Amygdala (tissue), 56 donors: ENCODE measurements at places on chromosomes 12 and 14.

- no peak for DNase-seq
These were observed 231.7 kb upstream of the PRKD1 start for GRCh38 chr14:30159374-30159773.

- DNase-seq = no peak
These were observed 54.5 kb downstream of the VCPKMT start for GRCh38 chr14:50061664-50062437.

GRCh38 chr12:19893514-19893913, 454.2 kb downstream of the AEBP2 start:
- DNase-seq = no peak

DNA sequence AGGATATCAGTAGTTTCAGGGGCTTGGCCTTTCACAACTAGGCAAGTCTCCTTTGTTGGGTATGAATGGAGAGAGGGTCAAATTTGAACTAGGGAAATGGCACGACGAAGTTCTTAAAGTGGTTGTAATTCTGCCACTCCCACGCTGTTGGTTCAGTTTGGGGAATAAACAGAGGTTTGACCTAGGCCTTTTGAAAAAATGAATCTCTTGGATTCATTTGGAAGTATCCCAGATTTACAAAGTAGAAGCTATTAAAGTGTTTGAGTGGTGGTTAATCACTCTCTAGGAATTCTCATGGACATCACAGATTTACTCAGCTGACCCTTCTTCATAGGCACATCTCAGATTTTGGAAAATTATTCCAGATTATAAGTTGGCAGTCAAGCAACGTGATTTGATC, 14.8 kb downstream of the BATF start:
- DNase-seq = no peak

DNA sequence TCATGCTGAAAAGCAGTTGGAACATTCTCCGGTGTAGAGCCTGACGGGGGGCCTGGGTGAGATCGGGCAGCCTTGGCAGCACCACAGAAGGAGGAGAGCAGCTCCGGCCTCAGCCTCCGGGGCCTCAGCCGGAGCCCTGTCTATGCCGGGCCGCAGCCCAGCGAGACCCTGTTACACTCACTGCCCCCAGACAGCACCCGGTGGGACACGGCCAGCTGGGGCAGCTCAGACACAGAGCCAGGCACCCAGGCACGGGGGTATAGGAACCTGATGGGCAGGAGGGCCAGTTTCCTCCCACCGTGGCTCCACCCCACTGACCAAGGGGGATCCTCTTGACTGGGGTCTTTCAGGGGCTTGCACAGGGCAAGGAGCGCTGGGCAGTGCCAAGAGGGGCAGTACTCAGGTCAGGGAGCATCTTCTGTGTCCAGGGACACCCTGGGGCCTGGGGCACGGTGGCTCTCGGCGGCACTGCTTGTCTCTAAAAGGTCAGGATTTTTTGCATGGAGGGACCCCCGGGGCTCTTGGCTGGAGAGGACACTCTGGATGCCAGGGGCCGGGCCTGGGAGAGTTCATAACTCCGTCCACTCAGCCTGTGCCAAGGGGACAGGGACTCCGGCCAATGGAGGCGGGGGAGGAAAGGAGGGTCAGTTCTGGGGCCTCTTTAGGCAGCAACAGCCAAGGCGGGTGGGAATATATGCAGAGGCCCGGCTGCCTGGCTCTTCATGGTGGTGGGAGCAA, 9.4 kb downstream of the INF2 start:
- DNase-seq = no peak

DNA sequence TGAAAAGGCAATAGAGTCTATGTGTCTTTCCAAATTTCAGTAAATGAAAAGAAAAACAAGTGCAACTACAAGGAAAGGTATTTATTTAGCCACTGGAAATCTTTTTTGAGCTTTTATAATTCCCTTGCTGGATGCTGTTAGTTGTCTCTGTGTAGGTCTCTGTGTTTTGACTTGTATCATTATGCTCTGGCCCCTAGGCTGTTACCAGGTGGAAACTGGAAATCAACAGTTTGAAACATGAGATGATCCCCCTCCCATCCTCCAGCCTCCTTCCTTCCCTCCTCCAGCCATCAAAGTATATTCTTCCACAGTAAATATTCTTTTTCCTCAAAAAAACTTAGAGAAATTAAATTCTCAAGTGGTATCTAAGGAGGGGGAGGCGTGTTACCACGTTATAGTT, 934 bp upstream of the DCN start:
- DNase-seq = no peak

DNA sequence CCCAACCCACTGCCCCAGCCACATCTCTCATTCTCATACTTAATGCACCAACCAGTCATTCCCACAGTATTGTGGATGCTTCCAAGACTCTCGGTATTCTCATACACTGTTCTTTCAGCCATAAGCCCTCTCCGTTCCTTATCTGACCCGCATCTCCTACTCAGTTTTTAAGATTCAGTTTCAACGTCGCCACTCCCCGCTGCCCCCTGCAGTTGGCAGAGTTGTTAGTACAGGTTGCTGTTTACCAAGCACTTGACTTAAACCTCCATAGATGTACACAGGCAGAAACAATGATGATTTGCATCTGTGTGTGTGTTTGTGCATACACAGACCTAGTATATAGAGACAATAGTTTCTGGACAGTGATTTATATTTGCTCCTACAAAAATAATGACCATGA, 40.2 kb downstream of the PAH start:
- no peak for DNase-seq

DNA sequence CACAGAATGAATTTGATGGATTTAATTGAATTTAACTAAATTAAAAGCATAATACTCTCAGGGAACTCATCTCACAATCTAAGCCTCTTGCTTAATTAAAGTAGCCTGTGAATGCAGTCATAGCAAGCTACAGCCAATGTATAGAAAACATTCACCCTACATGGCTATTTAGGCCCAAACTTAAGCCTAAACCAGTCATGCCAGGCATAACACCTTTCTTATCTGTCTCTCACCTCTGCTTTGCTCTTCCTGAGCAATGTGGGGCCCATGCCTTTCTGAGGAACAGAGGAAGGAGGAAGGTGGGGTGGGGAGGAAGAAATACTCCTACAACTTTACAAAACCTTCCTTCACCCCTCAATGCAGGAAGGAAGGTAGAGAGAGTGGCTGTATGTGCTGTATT, 29.1 kb downstream of the IFNG-AS1 start:
- DNase-seq = no peak

DNA sequence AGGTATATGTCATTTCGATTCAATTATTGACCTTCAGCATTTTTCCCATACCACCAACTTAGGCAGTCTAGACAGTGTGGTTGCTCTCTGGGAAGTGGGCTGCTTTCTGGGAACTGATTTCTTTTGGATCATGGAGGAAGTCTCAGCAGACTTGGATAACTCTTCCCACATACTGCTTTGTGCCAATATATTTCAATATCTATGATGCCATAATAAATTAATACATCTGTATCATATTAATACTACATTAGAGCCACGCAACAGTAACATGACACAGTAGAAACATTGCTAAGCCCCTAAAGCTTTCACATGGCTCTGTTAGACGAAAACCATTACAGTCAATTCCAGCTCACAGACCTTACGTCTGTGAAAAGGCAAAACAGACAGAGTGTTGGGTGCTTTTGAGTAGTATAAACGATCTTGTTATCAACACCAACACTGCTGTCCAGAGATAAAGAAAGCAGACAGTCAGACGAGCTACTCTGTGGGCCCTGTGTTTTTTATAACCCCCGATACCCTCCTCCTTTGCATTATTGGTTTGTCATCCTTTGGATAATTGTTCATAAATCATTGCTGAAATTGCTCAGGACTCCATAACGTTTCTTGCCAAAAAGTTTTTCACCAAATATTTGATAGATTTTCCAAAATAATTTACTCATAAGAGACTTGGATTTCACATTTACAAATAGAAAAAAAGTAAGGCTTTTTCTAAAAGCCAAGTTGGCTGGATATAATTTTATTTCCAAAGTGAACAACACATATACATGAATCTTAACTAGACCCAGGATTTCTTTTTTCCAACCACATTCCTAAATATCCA, 439.7 kb downstream of the ADAMTS20 start:
- no peak for DNase-seq

DNA sequence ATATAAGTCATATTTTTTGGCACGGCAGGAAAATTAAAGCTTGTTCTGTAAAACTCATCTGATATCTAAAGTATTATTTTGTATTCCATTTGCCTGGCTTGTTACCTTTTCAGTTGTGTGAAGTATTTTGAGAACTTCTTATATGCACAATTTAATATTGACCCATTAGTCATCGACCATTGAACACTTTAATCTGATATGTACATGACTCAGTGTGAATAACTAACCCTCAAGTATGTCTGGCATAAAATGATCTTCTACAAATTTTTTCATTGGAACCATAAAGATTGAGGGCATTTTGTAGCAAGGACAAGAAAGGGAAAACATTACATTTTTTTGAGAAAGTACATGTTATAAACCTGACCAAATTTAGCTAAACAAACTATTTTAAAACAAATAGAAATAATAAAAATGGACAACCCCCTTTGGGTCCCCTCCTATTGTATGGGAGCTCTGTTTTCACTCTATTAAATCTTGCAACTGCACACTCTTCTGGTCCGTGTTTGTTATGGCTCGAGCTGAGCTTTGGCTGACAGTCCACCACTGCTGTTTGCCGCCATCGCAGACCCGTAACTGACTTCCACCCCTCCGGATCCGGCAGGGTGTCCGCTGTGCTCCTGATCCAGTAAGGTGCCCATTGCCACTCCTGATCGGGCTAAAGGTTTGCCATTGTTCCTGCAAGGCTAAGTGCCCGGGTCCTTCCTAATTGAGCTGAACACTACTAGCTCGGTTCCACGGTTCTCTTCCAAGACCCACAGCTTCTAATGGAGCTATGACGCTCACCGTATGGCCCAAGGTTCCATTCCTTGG, 118.8 kb downstream of the SLC6A15 start:
- DNase-seq = no peak

GRCh38 chr14:71952381-71953363, 20.4 kb downstream of the RGS6 start:
- no peak for DNase-seq

GRCh38 chr12:115313929-115314328, 630.0 kb upstream of the TBX3 start:
- DNase-seq = no peak

DNA sequence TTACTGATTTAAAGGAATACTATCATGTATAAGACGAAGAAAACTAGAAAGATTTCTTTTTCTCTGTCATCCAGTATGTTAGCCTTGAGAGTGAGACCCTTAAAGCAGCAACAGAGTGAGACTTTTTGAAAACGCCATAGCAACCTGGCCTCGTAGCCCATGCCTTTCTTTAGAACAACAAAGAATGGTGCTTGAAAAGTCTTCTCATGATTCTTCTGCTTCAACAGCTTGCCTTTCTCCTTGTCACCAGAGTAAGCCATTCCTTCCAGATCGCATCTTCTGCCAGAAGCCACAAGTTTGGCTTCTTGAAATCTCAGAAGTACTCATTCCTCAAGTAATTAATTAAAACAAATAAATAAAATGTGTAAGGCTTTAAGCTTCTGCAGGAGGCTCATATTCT, 109.3 kb downstream of the PDE3A start:
- no peak for DNase-seq

- no peak for DNase-seq
These were observed 9.7 kb downstream of the MPHOSPH9 start for GRCh38 chr12:123223241-123223668.

GRCh38 chr14:95064256-95064655, 93.1 kb downstream of the DICER1 start:
- DNase-seq = no peak

DNA sequence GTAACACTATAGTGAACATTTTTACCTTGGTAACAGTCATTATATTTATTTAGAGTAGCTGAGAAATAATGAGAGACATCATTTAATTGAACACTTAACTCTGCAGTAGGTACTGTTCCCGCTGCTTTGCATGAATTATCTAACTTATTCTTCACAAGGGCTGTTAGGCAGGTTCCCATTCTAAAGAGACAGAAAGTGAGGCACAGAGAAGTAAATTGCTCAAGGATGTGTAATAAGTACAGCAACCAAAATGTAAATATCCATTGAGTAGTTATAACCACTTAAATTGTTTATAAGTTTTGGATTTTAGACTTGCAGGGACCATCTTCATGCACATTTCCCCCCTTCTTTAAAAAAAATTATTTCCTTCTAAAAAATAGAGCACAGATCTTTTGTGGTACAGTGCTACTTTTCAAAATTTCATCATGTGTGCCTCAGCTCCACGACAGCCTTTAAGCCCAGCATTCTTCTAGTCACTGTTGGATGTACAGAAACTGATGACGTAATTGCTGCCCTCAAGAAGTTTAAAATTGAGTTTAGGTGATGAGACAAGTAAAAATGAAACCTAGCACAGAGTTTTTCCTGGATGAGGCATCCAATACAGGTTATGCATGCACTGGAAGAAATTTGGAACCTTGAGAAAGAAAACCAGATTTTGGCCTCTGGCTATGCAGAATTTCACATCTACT, 6.0 kb upstream of the MANSC4 start:
- DNase-seq = no peak
